ENCODE measurements at places on chromosomes 16 and 17.

DNA sequence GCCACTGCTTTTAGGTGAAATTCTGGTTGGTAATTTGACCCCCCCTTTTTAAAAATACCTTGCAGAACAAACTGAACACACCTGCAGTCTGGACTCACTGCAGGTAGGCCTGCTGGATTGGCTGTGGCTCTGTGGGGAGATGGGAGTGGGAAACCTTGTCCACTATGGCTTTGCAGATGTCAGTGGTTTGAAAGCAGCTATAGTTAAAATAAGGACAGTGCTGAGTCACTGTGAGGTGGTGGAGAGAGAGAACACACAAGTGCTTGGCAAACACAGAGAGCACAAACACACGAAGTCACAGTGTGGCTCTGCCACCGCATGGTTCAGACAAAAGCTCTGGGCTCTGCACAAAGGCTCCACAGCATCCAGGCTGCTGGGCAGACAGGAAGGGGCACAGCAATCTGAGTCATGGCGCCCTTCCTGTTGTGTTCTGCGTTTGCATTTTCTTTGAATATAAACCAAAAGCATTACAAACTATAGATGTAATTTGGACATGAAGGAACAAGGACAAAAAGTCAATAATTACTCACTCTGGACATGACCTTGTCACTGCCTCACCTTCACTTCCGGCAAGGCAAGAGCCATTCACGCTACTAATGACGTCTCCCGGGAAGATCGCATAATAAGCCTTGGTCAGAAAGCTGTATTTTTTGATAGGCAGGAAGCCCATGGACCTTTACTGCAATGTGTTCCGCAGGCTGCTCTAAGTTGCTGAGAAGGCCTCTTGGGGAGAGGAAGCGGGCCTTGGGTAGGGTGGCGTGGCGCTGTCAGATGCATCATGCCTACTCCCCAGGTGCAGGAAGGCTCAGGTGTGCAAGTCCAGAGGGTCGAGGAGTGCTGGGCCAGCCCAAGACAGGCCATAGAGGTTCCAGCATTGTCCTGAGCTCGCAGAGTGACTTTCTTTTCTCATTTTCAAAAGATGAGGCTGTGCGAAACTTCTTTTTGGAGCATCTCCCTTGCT is 60.1 kb upstream of the MED9 start:
- DNase-seq = peak; percentile 64

DNA sequence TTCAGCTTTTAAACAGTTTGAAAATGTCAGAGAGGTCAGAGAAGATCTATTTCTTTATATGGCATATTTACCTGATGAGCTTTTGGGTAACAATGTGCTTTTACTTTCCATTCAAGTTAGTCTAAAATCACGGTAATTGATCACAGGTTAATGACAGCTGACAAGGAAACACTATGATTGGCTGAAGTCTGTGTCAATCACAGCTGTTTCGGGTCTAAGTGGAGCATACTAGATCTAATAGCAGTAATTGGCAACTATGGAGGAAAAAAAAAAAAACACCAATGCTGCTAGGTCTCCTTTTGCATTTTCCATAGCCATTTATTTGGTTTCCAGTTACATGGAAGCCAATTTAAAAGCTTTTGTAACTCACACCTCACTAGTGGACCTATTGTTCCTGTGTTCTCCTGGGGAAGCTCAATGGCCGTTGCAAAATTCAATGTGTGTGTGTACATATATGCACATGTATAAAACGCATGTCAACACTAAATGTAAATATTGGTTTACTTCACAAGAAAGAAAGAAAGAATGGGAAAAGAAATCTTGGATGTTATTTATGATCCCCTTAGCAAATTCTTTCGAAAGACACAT is 568.3 kb upstream of the ZFHX3 start:
- no peak for DNase-seq

DNA sequence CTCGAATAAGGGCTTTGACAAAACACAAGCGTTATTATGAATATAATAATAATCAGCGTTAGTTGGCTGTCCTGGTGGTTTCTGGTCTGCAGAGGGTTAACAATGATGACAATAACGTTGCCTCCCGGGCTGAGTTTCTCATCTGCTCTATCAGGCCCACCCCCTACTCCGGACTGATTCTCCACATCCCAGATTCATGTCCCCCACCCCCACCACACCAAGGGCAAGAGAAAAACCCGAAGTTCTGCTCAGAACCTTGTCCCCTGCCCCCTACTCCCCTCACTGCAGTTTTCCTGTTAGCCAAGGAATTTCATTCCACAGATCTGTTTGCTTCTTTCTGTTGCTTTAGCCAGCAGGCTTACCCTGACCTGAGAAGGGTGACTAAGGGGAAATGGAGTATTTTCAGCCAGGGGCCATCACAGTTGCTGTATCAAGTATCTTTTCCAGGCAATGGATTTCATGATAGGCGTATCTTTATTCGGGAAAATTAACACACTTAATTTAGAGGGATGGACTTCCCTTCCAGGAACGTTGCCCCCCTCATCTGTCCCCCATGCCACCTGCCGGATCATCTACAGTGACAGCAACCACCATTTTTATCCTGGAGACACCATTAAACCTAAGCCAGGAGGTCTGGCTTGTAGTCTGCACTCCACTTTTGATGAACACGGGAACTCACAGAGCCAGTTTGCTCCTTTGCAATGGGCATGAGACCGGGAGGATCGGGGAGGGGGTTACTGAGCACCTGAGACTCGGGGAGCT is 23.7 kb downstream of the ALOX15 start:
- DNase-seq = no peak

DNA sequence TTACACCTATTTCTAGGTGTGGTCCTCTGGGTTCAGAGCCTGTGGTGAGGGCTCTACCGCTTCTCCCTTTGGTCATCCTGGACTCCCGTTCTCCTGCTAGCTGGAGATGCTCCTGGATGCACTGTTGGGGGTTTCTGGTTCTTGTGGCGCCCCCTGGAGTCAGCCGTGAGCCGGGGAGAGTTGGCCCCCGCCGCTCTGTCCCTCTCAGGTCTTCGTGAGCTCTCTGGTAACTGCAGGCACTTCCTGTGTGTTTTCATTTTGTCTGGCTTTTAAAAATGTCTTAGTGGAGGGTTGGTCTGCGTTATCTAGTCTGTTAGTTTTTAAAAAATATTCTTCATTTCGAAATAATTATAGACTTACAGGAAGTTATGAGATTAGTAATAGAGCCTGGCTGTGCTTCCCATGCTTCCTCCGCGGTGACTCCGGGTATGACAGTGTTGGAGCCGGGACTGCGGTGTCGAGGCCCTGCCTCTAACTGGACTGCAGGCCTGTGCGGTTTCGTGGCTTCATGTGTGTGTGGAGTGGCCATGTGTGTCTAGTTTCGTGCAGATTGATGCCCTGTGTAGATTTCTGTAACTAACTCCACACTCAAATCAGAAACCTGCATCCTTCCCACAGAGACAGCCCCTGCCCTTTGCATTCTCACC is 78.0 kb upstream of the ZNF750 start:
- no peak for DNase-seq

DNA sequence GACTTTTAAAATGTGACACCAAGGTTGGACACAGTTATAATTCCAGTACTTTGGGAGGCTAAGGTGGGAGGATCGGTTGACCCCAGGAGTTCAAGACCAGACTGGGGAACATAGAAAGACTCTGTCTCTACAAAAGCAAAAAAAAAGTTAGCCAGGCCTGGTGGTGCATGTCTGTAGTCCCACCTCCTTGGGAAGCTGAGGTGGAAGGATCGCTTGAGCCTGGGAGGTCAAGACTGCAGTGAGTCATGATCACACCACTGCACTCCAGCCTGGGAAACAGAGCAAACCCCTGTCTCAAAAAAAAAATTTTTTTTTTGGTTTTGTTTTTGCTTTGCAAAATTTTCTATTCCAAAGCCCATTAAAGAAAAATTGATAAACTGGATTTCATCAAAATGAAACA is 281.4 kb downstream of the BCAS3 start:
- DNase-seq = no peak

DNA sequence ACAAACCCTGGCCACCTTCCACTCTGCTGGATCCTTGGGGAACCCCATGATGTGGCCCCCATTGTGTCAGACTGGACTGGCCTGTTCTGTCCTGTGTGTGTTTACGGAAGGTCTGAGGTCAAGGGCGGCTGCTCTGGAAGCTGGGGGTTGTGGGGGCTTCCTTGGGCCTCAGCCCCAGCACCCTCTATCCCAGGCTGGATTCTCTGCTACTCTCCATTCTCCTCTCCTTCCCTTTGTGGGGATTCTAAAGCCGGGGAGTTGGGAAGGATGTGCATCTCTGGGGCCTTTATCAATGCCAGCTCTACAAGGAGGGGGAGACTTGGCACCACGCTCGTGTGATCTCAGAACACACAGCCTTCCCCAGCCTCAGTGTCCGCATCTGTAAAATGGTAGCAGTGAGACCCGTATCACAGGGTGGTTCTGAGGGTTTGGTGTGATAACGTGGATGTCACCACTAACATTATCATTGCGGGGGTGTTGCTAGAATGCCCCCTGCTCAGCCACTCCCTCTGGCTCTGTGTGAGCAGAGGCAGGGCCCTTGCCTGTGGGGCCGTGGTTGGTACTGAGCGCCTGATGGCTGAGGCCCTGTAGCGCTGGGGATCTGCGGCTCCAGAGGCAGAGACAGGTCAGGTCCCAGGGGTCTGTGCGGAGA is 18.1 kb downstream of the ADGRG1 start:
- no peak for DNase-seq

GRCh38 chr17:58006560-58006923 is 504 bp downstream of the SRSF1 start:
- DNase-seq = no peak

DNA sequence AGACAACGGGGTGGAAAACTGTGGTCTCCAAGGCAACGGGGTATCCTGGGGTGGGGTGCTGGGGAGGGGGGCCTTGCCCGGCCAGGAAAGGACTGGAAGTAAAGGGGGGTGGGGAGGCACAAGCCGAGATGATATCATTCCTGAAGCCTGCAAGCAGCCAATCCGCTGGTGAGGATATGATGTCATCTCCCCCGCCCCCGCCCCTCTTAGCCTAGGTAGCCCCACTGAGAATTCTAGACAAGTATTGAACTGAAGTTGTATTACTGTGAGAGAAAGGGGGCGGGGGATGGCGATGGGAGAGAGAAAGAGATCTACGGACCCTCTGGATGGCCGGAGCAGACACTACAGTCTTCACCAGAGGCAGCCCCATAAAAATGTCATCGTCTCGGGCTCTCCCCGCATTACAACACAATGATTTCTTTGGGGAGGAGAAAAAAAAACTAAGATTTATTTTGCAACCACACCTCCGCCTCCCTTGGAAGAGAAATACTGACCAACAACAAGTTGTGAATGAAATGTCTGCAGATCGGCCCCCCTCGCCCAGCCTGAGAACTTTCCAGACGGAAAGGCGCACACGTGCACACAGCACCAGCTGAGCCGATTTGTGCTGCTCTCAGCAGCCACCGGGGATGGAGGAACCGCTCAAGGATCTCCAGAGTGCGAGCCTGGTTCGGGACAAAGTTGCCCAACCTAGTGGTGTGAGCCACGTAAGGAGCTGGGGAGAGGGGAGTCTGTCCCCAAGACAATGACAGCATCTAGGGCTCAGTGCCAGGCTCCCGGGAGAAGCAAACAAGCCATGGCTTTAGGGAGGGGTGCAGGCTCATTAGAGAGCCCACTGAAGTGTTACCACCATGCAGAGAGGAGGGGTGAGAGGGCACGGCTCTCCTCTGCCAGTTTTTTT is 222.1 kb downstream of the SOX9 start:
- DNase-seq = no peak

DNA sequence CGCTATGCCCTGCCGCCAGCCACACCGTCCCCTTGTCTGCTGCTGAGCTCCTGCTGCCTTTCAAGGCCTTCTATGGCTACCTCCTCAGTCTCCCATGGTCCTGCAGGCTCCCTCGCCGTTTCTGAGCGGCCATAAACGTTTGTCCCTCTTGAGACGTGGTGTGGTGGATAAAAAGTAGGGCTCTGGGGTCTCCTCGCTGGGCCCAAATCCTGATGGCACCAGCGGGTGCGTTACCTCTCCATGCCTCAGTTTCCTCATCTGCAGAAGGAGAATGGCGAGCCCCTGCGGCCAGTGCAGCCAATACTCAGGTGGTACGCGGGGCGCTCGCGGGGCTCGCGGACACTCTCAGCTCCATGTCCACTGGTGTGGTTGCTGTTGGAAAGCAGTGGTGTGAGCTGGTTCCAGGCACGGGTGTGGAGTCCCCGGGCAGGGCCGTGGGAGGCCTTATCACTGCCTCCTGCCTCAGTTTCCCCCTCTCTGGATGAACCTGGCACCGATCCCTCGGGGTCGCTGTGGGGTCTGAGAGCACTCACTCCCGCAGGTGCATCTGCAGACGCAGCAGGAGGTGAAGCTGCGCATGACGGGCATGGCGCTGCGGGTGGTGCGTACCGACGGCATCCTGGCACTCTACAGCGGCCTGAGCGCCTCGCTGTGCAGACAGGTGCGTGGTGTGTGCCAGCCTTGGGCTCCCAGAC is 2.5 kb downstream of the SLC25A10 start:
- DNase-seq = no peak

DNA sequence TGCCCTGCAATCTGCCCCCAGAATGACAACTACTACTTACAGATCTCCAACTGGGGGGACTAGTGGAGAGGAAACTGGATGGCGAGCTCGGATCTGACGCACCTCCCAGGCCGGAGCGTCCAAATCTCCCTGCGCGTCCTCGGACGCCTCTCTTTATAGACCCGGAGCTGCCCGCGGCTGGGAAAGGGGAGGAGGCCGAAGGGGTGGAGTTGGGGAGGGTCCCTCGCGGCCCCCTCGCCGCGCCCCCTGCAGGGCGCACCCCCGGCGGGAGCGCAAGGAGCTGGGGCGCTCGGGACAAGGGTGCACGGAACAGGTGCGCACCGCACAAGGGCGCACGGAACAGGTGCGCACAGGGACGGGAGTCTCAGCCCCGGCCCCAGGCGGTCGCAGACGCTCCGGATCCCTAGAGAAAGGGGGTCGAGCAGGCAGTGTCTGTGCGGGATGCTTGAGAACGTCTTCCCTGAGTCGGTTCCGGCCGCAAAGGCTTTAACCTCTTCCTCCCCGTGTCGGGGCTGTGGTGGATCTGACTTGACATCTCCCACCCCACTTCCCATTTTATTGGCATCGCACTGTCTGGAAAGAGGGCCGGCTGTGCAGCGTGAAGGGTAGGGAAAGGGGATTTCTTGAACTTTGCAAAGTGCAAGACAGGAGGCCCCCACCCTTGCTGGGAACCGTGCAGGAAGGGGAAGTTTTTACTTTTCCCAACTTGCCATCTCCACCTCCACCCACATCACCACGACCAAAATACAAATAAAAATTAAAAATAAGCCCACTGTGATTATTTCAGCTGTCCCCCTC is at the start of gene MYH11:
Gene MYH11 (minus strand): TSS at position 128 of the 798 bp plus-strand sequence. CDS start 18,776 bp downstream, outside the sequence.
- DNase-seq = no peak

DNA sequence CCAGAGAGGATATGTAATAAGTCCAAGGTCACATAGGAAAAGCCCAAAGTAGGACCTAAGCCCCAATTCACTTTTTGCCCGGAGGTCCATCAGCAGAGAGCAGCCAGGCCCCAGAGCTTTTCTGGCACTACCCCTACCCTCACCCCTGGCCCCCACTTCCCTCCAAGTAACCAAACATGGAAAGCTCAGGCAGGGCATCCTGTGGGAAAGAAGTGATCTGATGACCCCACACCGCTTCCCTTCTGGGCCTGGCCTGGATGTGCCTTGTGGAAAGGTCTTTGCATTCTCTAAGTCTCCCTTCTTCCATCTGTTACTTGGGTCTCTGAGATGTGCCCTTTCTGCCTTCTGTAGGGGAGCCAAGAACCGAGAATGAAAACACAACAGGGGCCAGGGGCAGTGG is 136.9 kb downstream of the TMEM132E start:
- DNase-seq = no peak

- DNase-seq = no peak
These were observed 1.4 kb downstream of the ALDOA start for GRCh38 chr16:30066761-30067583.

Data from skeletal muscle cell (primary cell).